ENCODE measurements at places on chromosomes 11 and 22.

- DNase-seq: no peak
Observed at GRCh38 chr11:10575346-10576034, 7.0 kb upstream of the LYVE1 start.

- DNase-seq: no peak
Observed at GRCh38 chr22:21009638-21010425, 5.1 kb upstream of the P2RX6 start.

DNA sequence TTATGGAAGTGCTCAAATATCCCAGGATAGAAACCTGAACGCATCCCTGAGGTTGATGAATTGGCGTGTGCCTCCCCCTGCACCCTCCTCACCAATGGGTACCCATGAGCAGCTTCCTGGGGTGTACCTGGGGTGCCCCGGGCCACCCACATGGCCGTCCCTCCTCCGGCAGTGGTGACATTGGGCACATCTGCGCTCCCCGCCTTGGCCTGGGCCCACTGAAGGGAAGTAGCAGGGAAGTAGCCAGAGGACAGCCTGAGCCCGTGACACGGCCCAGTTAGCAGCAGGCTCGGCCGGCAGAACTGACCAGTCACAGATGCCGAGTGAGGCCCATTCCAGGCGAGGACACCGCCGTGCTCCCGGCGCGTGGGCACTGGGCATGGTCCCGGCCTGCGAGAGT lies 16.7 kb downstream of the MRPL23 start:
- no peak for DNase-seq

DNA sequence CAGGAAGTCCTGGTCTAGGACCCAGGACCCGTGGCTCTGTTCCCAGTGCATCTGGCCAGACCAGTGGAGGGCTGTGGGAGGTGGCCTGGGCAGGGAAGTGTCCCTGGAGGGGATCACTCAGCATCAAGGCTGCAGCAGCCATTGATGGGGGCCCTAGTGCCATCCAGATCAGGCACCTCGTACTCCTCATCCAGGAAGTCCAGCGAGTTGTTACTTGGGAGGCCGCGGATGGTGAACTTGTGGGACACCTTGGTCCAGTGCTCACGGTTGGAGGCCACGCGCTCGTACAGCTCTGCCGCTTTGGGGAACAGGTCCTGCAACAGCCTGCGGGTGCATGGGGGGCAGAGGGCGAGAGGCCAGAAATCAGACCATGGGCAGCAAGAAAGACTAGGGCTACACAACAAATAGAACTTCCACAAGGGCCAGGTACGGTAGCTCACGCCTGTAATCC lies 96.9 kb downstream of the PDE2A start:
- DNase-seq: peak; percentile 5

GRCh38 chr11:77710358-77710757 lies 72.8 kb upstream of the CLNS1A start:
- no peak for DNase-seq

DNA sequence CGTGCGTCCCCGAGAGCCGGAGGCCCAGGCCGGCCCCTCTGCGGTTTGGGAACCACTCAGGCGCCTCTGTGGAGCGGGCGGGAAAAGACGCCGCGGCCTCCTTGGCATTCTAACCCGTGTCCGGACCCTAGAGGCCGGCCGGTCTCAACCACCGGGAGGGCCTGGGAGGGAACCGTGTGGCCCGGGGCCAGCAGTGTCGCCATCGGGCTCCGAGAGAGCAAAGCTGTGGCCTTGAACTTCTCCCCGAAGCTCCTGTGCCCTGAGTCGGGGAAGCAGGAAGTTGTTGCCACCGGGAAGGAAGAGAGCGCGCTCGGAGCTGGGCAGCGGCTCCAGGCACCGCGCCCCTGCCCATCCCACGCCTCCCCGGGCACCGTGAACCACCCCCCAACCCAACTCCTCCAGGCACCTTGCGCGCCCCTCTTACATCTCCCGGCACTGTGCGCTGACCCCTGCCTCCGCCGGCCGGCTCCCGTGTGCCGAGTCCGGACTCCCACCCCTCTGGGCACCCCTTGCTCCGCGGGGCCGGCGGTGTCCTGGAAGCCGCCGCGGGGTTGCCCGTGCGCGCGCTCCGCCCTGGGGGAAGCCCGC lies 80.0 kb upstream of the PPARA start:
- DNase-seq: no peak

- no peak for DNase-seq
Observed at GRCh38 chr22:24463071-24463760, 31.9 kb upstream of the UPB1 start.
